DND-41 (cell line): ENCODE measurements at places on chromosomes 16 and 17.

- H3K36me3 ChIP-seq = no peaks in the 10 kb centered on the region
- H3K27me3 ChIP-seq = peaks cover 4% of the 10 kb centered on the region
- no peaks in the 10 kb centered on the region for H3K4me1 ChIP-seq
- no peak within 1 kb of the TSS for H3K4me3 ChIP-seq
- DNase-seq = no peak
These were observed at the start of gene GLP2R for GRCh38 chr17:9825641-9826150. TSS of gene GLP2R (plus strand) at chr17:9825924. CDS start at chr17:9826064, 140 bp downstream.

- peaks cover 90% of the 10 kb centered on the region for H3K36me3 ChIP-seq
- no peaks in the 10 kb centered on the region for H3K27me3 ChIP-seq
- no peak overlapping the region for H3K4me3 ChIP-seq
- H3K4me1 ChIP-seq = no peaks in the 10 kb centered on the region
These were observed 18.9 kb downstream of the PSME3IP1 start for GRCh38 chr16:57166951-57167350.

DNA sequence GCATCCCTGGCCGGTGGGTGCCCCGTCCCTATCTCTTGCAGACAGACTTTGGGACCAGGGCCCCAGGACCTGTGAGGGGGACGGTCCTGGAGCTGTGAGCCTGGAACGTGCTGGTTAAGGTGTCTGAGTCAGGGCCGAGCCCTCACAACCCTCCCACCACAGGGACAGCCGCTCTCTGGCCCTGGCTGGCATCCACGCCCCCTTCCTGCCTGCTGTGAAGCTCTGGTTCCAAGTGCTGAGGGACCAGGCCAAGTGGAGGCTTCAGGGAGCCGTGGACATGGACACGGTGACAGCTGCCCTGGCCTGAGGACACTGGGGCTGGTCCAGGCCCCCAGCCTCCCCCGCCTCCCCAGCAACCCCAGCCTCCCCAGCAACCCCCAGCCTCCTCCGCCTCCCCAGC is 6.6 kb downstream of the TSR3 start:
- no peak overlapping the region for H3K4me3 ChIP-seq
- DNase-seq = no peak
- no peaks in the 10 kb centered on the region for H3K27me3 ChIP-seq
- no peak overlapping the region for H3K27ac ChIP-seq
- peaks cover 40% of the 10 kb centered on the region for H3K4me1 ChIP-seq

GRCh38 chr17:79834565-79835469 is 4.4 kb downstream of the CBX4 start:
- H3K36me3 ChIP-seq = peaks cover 57% of the 10 kb centered on the region
- H3K4me1 ChIP-seq = peaks cover 43% of the 10 kb centered on the region
- no peak overlapping the region for H3K4me3 ChIP-seq
- no peaks in the 10 kb centered on the region for H3K27me3 ChIP-seq

DNA sequence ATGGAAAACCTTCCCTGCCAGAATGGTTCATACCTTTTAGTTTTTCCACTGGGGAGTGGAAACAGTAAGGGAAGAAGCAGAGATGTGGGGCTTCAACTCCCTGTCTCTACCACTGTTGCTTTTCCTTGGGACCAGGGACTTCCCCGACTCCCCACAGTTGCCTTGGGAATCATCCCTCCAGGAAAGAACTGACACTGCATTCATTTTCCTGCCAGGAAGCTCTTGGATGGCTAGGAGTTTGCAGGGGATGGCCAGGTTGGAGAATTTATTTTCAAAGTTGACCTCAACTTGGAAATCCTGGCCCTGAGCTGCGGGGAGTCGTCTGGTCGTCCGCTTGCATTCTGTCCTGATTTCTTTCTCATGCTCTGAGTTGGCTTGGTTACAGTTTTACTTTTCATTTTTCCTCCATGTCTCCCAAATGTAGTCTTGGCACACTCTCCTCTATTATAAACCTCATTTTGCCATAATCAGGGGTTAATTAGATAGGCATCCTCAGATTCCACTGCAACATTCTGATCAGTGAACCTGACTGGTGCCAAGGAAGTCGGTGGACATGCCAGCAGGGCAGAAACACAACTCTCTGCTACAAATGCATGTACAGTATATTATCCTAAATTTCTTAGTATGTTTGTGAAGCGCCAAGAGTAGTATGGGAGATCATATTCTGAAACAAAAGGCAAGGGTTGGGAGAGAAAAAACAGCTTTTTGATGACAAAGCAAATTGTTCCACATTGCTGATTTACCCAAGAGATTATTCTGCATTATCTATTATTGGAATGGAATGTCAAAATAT is 220.5 kb upstream of the XYLT1 start:
- H3K4me3 ChIP-seq = no peak overlapping the region
- H3K27ac ChIP-seq = no peak overlapping the region
- no peaks in the 10 kb centered on the region for H3K4me1 ChIP-seq
- no peaks in the 10 kb centered on the region for H3K36me3 ChIP-seq

- H3K36me3 ChIP-seq = no peaks in the 10 kb centered on the region
- no peak overlapping the region for H3K27ac ChIP-seq
- no peak for DNase-seq
- no peak overlapping the region for H3K4me3 ChIP-seq
These were observed 21.3 kb upstream of the SALL1 start for GRCh38 chr16:51172368-51172767.

DNA sequence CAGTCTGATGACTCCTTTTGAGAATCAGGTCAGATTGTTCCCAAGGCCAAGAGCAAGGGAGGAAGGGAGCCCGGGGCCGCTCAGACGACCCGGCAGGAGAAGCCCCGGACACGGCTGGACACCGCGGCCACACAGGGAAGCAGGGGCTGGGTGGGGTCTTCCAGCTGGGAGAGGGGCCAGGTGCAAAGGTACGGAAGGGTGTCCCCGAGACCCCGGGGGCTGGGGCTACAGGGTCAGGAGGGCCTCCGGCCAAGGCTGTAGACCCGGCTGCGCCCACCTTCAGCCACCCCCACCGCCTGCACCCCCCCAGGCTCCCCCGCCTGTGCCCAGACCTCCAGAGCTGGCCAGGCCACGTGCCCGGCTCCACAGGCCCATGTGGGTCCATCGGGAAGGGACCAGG is 21.9 kb upstream of the C1QTNF8 start:
- H3K27ac ChIP-seq = no peak overlapping the region
- H3K4me3 ChIP-seq = no peak overlapping the region
- H3K4me1 ChIP-seq = no peaks in the 10 kb centered on the region
- no peaks in the 10 kb centered on the region for H3K36me3 ChIP-seq

- no peaks in the 10 kb centered on the region for H3K4me1 ChIP-seq
- H3K27ac ChIP-seq = no peak overlapping the region
- no peak overlapping the region for H3K4me3 ChIP-seq
- H3K36me3 ChIP-seq = no peaks in the 10 kb centered on the region
These were observed 24.0 kb upstream of the SSTR5 start for GRCh38 chr16:1048442-1049112.

DNA sequence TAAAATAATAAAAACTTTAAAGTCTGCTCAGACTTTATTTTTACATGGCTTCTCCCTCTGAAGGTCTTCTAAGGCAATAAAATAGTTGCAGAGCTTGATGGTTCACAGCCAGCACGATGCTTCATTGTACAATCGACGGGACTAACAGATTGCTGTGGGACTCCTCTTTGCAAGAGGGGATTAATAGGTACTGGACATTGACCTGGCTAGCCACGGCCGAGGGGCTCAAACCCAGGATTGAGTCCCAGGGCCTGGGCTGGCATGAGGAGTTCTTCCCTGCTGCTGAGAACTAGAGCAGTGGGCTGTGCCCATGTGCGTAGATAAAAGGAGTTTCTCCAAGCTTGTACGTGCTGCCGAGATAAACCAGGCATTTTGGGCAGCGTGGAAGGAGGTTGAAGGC is 23.6 kb upstream of the GAN start:
- no peak overlapping the region for H3K27ac ChIP-seq
- no peaks in the 10 kb centered on the region for H3K36me3 ChIP-seq
- H3K27me3 ChIP-seq = peaks cover 3% of the 10 kb centered on the region
- H3K4me1 ChIP-seq = no peaks in the 10 kb centered on the region

DNA sequence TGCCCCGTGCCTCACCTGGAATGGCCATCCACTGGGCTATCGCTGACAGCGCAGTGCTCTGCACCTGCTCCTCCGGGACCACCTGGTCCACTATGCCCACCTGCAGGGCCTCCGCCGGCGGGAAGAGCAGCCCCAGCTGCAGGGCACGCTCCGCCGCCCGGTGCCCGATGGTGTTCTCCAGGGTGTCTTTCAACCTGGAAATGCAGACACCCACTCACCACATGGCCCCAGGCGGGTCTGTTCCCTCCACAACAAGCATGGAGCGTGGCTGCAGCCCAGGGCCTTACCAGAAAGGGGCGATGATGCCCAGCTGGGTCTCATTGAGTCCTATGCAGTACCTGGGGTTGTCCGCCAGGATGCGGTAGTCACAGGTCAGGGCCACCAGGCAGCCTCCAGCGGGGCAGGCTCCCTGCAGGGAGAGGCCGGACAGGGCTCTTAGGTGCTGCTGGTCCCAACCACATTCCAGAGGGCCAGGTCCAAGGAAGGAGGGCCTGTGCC is 6.8 kb downstream of the DNASE1L2 start:
- peaks cover 67% of the 10 kb centered on the region for H3K36me3 ChIP-seq
- no peak overlapping the region for H3K27ac ChIP-seq
- H3K4me1 ChIP-seq = no peaks in the 10 kb centered on the region

- no peaks in the 10 kb centered on the region for H3K27me3 ChIP-seq
- peak overlapping the region; percentile 51; the same call in 1 of the 2 replicates for H3K27ac ChIP-seq
- no peak for DNase-seq
- H3K4me1 ChIP-seq = peaks cover 20% of the 10 kb centered on the region
- H3K36me3 ChIP-seq = peaks cover 36% of the 10 kb centered on the region
These were observed 72.8 kb downstream of the SOCS1 start for GRCh38 chr16:11183035-11183812.

DNA sequence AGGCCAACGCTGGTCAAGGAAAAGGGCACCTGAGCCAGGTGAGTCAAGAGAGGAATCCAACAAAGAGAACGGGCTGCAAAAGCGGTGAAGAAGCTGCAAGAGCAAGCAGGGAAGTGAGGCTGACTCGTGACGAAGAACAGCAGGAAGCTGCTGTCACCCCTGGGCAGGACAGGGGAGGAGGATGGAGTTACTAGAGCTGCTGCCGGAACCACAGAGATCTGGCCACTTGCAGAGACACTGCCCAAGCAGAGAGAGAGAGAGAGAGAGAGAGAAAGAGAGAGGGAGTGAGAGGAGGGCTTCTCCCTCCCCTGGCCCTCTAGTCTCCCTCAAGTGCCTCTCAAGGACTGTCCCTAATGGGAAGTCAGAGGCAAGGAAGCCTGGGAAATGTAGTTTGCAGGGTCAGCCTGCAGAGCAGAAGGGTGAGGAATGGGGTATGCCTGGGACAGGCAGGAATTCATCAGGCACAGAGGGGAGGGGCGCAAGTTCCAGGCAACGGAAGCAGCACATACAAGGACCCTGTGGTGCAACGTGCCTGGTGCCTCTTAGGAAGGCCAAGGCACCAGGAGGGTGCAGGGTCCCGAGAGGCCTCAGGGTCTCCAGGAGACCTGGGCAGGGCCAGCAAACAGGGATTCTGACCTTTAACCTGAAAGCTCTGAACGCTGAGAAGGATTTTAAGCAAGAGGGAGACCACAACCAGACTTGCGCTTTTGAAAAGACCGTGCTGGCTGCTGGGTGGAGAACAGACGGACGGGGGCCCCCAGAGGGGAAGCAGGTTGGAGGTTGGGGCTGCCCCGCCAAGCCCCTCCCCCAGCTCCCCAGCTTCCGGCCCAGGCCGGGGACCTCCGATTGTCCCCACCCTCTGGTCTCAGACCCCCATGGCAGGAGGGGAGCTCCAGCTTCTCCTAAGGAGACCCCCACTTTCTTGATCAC is 45.8 kb upstream of the CIBAR2 start:
- no peak overlapping the region for H3K4me3 ChIP-seq
- no peaks in the 10 kb centered on the region for H3K36me3 ChIP-seq
- DNase-seq = no peak
- no peaks in the 10 kb centered on the region for H3K4me1 ChIP-seq
- H3K27ac ChIP-seq = no peak overlapping the region
- peaks cover 2% of the 10 kb centered on the region for H3K27me3 ChIP-seq

DNA sequence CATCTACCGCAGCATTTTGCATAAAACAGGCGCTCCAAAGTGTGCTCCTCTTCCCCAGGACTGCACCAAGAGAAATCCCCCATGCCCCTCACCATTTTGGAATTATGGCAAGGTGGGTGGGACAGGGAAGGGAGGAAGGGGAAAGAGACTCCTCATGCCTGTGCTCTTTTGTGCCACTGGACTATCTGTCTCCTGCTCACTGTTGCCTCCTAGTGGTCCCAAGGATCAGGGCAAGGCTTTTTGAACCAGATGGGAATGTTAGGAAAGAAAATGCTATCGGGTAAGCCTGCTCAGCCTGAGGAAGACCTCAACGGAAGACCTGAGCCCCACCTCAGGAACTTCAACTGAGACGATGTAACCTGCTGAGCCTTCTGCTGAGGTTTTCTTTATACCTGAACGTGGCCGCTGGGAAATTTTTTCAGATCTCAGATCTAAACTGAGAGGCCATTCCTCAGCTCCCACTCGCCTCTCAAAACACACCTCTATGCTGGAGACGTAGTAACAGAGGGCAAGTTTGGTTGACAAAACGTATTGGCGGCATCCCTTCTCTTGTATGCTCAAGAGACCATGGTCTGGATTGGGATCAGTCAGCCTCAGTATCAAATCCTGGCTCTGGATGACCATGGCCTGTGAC is 58.3 kb downstream of the SPACA3 start:
- H3K27ac ChIP-seq = no peak overlapping the region
- peak; percentile 51 for DNase-seq
- no peaks in the 10 kb centered on the region for H3K4me1 ChIP-seq
- H3K4me3 ChIP-seq = no peak overlapping the region

DNA sequence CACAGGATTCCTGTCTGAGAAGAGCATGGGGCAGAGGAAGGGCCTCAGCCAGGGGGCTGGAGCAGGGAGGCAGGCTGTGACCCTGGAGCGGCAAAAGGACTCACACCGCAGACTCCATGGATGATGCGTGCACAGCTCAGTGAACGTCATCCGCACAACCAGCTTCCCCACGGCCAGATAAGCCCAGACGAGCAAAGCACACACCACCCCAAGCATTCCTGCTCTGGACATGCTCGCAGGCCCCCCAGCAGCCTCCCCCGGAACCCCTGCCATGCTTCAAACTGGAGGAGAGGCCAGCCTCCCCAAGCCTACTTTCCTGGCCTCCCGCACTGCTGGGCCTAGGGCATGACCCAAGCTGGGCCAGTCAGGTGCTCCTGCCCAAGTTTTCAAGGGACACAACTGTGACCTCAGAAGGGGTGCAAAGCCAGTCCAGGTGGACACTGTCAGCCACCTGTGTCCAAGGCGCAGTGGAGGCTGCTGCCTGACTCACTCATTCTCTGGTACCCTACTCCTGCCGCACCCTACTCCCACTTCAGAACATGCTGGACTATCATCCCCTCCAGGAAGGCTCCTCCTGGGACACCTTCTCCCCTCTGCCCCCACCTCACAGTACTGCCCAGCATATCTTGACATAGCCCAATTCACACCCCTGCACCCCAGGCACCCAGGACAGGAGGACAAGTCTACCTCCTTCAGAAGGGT is 4.8 kb downstream of the BCAR1 start:
- no peaks in the 10 kb centered on the region for H3K27me3 ChIP-seq
- no peaks in the 10 kb centered on the region for H3K36me3 ChIP-seq
- DNase-seq = no peak
- no peak overlapping the region for H3K4me3 ChIP-seq
- no peak overlapping the region for H3K27ac ChIP-seq

GRCh38 chr17:40061609-40062038 is 1.1 kb upstream of the THRA start:
- no peaks in the 10 kb centered on the region for H3K27me3 ChIP-seq
- DNase-seq = no peak
- H3K36me3 ChIP-seq = no peaks in the 10 kb centered on the region; the same call in 1 of the 2 replicates

GRCh38 chr17:80264205-80265075 is 3.8 kb downstream of the RNF213 start:
- H3K4me1 ChIP-seq = peaks cover 50% of the 10 kb centered on the region
- H3K27me3 ChIP-seq = no peaks in the 10 kb centered on the region
- H3K4me3 ChIP-seq = peak overlapping the region; percentile 44; the same call in 1 of the 2 replicates
- peak; percentile 88 for DNase-seq
- H3K36me3 ChIP-seq = peaks cover 29% of the 10 kb centered on the region
